ENCODE measurements at places on chromosomes 5 and 9.

GRCh38 chr9:84557751-84558150 is 111.8 kb upstream of the NTRK2 start:
- no peak for DNase-seq

GRCh38 chr5:90131383-90132133 is 278.0 kb downstream of the CETN3 start:
- no peak for DNase-seq

- no peak for DNase-seq
These were observed 252.3 kb upstream of the ADRA1B start for GRCh38 chr5:159663986-159664385.

GRCh38 chr9:29981013-29981412 is 2403.4 kb upstream of the ACO1 start:
- no peak for DNase-seq

GRCh38 chr5:62259699-62260250 is 46.2 kb upstream of the KIF2A start:
- no peak for DNase-seq

DNA sequence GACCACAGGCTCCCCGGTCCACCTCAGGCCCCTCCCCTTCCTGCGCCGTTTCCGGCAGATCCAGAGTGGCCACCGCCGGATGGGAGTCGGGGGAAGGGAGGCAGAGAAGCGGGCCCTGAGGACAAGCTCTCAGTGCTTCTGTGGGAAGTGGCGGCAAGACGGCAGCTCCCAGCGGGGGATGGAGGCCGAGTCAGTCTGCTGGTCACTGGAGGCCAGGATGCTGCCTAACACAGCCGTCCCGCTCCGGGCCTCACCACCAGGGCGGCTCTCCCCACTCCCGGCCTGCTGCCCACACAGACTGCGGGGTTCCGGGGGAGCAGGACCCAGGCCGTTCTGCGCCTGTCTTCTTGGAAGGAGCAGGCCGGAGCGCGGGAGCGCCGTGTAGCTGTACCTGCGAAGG is 31.4 kb downstream of the FXN start:
- no peak for DNase-seq

DNA sequence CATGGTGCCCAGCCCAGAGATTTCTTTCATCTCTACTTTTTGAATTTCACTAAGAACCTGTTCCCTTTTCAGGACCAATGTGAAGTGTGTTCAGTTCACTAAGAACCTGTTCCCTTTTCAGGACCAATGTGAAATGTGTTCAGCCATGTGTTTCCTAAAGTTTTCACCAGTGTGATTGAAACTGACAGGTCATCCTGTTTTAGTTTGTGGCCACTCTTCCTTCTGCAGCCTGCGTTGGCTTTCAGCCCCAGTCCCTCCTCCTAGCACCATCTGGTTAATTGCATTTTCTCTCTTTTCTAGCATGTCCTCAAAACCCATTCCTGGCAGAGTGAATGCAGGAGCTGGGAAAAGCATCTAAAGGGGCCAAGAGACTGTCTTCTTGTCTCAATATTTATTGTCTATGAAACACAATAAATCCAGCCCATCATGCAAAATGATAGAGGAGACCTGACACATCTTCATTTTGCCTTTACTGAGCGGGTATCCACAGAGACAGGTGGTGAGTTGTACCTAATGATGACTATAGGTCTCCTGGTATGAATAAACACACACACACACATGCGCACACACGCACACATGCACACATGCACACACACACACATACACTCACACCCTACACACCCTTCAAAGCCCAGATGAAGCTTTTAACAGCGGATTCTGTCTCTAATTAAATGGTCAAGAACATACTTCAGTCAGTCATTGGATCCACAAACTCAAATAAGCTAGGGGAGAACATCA is 6.1 kb upstream of the PANK3 start:
- DNase-seq = no peak

GRCh38 chr5:144831650-144832049 is 661.0 kb downstream of the KCTD16 start:
- DNase-seq = no peak

- DNase-seq = no peak
These were observed 151.5 kb downstream of the SLC12A2 start for GRCh38 chr5:128234928-128235641.

DNA sequence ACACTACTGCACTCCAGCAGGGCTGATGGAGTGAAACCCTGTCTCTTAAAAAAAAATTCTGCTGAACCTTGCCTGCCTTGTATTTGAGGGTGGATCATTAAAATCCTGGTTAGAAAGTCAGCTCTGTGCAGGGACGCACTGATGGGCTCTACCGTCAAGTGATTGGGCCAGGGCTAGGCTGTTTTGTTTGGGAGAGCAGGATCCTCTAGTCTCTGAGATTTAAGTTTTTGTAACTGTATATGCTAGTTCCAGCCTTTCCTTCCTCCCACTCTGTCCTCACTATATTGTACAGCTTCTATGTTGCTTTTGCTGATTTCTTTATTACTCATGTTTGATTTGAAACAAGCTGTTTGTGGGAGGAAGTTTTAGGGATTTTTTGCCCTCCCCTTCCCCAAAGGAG is 11.5 kb downstream of the DDX4 start:
- DNase-seq = no peak

DNA sequence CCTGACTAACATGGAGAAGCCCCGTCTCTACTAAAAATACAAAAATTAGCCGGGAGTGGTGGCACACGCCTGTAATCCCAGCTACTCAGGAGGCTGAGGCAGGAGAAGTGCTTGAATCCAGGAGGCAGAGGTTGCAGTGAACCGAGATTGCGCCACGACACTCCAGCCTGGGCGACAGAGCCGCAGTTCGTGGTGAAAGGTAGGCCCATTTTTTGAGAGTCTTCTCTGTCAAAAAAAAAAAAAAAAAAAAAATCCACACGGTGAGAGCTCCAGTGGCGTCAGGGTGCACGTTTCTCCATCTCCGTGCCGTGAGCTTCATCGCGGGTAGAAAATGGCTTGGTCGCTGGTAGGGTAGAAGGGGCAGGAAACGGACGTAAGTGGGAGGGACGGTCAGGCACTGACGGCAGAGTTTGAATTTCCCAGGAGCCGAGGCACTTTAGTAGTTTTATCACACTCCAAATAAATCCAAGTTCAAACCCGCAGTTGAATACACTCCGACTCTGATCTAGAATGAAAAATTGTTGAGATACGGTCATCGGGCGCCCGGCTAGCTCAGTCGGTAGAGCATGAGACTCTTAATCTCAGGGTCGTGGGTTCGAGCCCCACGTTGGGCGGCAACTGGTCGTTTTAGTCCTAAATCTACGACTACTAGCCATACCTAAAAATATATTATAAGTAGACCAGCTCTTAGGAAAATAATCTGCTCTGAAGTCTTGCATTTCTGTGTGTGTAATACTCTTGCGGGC is 2.4 kb upstream of the TRIM7 start:
- DNase-seq = no peak

GRCh38 chr5:165673499-165673898 is 2168.1 kb downstream of the MAT2B start:
- no peak for DNase-seq

- no peak for DNase-seq
These were observed 3.6 kb downstream of the NR3C1 start for GRCh38 chr5:143399616-143400540.

DNA sequence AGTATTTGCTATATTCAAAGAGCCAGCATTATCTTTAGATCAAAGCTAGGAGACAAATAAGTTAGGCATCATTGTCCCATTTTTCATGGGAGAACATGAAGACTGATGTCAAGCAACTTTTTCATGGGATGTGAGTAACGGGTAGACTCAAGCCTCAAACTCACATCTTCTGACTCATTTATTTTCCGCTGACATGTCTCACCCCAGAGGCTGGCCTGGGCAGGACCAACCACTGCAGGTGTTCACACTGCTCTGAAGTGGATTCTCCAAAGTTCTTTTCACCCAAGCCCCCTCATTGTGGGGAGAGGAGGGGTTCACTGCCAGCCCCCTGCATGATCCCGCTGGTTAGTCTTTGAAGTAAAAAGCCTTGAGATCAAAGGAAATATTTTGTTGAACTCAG is 34.9 kb upstream of the BASP1 start:
- DNase-seq = no peak

GRCh38 chr9:111597852-111598732 is 1.4 kb downstream of the PTGR1 start:
- DNase-seq = peak; percentile 21

DNA sequence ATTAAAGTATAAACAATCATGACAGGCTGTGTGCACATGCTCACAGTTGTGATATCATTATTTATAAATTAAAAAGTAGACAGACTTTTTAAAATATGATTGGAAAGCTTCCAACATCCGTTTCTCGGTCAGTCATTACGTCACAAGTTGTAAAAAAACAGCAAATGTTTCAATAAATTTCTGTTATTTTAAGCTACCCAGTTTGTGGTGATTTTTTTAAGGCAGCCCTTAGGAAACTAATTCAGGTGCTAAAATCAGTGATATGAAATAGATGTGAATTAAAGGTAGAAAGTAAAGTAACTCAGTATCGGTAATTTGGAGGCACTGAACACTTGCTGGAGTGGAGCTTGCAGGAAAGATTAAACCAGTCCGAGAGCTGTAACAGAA is 1.2 kb downstream of the CCNH start:
- DNase-seq = no peak

GRCh38 chr9:19788152-19788551 is 685 bp downstream of the SLC24A2 start:
- no peak for DNase-seq

GRCh38 chr9:112884721-112885120 is 6.0 kb downstream of the SLC46A2 start:
- no peak for DNase-seq

Measured in NCI-H1092 (cell line).